Ovary (tissue), 10 donors: ENCODE measurements at places on chromosomes 7 and 10. TPM values are rescaled to one million over a fixed set of nuclear protein-coding genes. Genes with fewer than 3 reads are reported as not detected.

DNA sequence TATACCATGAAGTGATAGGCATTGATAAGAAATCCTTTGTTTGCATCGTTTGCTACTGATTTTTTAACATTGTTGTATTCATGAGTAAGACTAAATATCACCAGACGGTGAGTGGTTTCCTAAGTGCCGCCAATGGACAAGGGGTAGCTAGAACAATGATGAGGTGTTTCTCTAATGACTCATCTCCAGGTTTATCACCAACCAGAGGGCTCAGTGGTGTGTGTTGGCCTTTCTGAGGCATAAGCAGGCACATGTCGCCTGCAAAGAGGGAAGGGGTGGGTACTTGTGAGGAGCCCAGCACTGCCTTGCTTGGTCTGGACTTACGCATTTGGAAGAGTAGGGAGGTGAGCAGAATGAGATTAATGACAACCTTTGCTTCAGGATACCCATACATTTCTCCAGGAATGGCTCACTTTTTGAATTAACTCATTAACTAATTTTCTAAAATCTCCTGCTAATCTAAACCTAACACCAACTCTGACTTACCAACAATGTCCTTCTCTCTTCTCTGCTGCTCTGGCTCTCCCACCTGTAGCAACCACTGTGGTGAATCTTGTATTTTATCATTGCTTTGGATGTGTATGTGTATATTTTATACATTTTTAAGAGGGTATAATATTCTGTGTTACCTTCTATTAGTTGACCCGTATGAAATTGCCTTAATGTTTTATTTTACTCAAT is 722.6 kb downstream of the GRID1 start:
- no peak overlapping the region for H3K4me3 ChIP-seq
- DNase-seq: no peak
- no peaks in the 10 kb centered on the region for H3K36me3 ChIP-seq
- no peaks in the 10 kb centered on the region for H3K27me3 ChIP-seq

DNA sequence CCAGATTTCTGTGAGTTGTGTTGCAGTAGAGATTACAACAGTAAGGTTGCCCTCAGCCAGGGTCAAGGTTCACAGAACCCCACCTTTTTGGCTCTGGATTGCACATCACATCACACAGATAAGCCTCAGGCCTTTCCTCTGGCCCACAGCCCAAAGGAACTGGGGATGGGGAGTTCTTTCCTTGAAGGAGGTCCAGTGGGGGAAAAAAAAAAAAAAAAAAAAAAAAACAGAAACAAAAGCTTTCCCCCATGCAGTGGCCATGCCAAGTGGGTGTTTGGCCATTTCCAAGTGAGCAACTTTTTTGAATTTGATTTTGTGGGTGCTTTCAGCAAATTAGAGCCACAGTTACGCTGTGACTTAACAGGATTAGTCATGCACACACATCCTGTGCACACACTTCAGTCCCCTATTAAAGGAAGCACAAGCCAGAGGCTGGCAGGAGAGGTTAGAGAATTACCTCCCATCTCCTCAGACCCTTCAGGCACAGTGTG is 79.3 kb upstream of the NANOS1 start:
- H3K4me1 ChIP-seq: no peaks in the 10 kb centered on the region
- H3K27ac ChIP-seq: no peak overlapping the region
- no peak overlapping the region for H3K4me3 ChIP-seq
- no peak for DNase-seq
- H3K27me3 ChIP-seq: no peaks in the 10 kb centered on the region

- no peaks in the 10 kb centered on the region for H3K36me3 ChIP-seq
- H3K27me3 ChIP-seq: no peaks in the 10 kb centered on the region
- no peak for DNase-seq
- H3K4me3 ChIP-seq: no peak overlapping the region
These were observed 105.6 kb upstream of the PLXDC2 start for GRCh38 chr10:19710600-19710999.

- no peak overlapping the region for H3K4me3 ChIP-seq
- H3K27me3 ChIP-seq: no peaks in the 10 kb centered on the region
- H3K36me3 ChIP-seq: no peaks in the 10 kb centered on the region
These were observed 70.7 kb downstream of the MACC1 start for GRCh38 chr7:20146451-20146850.

Gene RBM20
- polyA plus RNA-seq: 2.4 TPM

Gene LMTK2
- 4.4 TPM for polyA plus RNA-seq

Gene MKX
- 7.4 TPM for polyA plus RNA-seq

Gene ADARB2
- polyA plus RNA-seq: 0.63 TPM
